ENCODE measurements at places on chromosomes 11 and 22.

DNA sequence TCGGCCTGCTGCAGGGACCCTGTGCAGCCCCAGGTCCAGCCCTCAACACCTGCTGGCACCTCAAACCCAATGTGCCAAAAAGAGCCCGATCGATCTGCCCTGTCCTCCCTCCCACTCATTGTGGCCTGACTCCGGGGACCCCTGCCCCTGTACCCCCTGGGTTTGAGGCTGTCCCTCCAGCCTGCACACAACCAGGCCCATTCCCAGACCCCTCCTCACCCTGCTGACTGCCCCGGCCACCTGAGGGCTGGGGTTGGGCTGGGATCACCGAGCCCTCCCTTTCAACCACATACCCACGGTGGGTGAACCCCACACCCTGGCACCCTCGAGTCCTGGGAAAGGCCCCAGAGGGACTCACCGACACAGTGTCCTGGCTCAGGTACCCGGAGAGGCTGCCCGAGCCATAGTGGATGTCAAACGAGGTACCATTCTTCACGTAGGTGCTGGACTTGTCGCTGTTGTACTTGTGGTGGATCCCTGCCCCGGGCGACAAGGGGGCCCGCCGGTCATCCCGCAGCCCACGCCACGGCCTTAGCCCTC, 5.0 kb downstream of the CTSD start:
- DNase-seq, result no peak

GRCh38 chr11:32079553-32079952, 11.3 kb upstream of the RCN1 start:
- no peak for DNase-seq

GRCh38 chr11:67505605-67506396, 638 bp upstream of the PITPNM1 start:
- peak; percentile 61 for DNase-seq

- DNase-seq, result peak; percentile 38
Observed at GRCh38 chr11:134120921-134121526, 52.2 kb downstream of the JAM3 start.

DNA sequence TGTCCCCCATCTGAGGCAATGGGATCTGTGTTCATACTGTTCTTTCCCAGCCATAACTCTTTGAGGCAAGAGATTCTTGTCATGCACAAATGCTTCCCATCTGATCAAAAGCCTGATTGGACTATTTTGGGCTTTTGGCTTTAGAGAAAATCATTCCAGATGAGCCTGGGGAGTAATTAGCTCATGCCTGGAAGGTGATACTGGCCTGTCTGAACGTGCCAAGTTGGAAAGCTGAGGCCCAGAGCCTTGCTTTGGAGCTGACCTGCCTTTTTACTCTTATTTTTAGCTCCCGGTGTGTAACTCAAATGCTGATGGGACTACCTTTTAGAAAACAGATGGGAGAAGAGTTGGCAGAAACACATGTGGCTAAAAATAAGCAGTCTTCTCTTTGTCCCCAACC, 105.0 kb downstream of the DBX1 start:
- no peak for DNase-seq

All from occipital lobe (tissue), 3 donors.